ENCODE measurements at places on chromosomes 3 and 15.

DNA sequence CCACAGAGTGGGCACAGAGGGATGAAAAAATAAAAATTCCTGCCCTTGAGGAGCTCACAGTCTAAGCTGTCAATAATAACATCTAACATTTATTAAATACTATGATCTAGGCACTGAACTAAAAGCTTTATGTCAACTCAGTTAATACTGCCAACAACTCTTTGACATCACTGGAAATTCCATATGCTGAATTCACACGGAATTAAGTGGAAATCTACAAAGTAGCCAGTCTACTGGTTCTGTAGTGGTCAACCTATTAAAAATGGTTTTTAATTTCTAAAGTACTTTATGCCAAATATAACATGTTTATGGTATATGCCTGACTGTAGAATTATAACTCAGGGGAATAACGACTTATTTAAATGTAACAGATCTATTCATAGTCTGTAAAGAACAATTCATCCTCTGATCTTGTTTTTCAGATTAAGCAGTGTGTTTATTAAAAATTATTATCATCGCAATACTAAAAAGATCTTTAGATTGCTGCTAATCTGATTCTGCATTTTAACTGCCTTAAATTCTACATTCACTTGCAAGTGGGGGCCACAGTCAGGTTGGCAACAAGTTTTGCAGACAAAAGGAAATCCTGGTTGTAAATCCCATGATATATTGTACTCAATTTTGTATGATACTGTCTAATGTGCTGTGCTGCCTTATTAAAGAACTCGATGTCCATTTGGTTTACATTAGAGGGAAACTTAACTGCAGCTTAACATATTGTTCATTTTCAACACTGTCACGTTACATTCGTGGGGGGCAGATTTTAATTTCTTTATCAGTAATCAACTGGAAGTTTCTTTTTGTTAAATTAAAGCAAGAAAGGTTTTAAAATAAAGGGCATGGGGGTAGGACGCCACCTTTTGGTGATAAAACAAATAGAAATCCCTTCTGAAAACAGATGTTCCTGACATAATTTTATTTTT lies 2.6 kb upstream of the FOXP1 start:
- DNase-seq: no peak

DNA sequence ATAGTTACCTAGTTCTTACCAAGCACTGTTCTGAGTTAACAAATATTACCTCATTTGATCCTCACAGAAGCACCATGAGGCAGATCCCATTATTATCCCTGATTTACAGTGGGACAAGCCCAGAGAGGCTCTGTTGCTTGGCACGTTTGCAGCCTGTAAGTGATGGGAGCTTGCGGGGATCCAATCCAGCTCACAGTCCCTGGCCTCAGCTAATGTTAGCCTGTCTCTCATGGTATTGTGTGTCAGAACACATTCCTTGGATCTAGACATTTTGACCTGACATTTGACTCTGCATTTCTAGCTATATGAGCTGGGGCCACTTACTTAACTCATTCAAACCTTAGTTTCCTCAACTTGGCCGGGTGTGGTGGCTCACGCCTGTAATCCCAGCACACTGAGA lies 246.9 kb upstream of the LRTM1 start:
- DNase-seq: no peak

DNA sequence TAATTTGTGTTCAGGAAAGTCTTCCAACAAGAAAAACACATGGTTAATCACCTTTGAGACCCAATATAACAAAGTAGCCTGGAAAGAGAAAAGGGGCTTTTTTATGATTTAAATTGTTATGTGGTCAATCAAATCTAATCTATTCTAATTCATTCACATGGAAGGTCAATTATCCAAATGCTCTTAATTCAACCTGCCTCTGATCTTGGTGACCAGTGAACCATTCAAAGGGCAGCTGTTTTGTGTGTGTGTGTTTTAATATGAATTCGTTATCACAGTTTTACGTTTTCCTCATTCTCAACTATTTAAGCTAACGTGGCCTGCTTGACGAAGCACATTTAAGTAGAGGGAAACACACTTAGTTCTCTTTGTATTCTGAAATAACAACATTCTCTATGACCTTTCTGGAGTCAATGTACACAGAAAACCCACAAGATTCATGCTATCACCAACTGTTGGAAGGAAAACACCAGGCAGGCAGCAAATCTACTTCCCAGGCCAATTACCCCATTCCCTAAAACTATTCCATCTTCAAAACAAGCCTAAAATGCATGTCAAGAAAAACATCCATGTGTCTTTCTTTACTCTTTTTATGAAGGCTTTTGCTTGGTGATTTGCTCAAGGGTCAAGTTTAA lies 195.4 kb downstream of the SUCLG2 start:
- DNase-seq: no peak

DNA sequence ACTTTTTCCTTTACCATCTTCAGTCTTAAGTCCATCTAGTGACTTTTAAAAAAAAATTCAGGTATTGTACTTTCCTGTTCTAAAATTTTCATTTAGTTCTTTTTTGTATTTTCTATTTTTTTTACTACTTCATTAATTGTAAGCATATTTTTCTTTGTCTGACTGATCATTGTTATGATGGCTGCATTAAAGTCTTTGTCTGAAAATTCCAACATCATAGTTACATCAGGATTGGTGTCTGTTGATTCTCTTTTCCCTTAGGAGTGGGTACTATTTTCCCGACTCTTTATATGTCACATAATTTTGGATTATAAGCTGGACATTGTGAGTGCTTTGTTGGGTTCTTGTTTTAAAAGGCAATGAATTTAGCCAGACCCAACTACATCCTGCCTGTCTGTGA lies 34.9 kb upstream of the POLR2M start:
- no peak for DNase-seq

- DNase-seq: peak; percentile 36
Measured at GRCh38 chr15:41022487-41023090, 69.3 kb downstream of the CHAC1 start.

DNA sequence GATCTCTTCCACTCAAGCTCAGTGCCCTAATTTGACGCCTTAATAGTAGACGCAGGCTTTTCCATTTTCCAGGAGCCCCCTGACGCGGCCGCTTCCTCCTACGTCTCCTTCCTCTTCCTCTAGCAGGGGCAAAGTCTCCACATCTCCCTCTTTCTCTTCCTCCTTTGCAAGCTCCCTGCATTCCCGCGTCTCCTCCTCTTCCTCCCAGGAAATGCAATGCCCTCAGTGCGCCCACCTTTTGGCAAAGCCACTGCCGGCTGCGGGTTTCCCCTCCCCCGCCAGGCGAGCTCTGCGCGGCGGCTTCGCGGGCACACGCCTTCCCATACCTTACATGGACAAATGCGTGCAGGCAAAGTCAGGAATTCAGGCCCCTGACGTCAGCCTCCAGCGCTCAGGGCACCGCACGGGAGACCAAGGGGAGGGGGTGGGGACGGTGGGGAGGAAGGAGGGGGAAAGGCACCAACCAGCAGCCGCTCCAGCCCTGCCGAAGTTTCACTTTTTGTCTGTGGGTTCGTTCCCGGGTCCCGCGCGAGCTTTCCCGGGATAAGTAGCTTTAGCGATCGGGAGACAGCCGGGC lies 432 bp upstream of the LPP start:
- peak; percentile 88 for DNase-seq

DNA sequence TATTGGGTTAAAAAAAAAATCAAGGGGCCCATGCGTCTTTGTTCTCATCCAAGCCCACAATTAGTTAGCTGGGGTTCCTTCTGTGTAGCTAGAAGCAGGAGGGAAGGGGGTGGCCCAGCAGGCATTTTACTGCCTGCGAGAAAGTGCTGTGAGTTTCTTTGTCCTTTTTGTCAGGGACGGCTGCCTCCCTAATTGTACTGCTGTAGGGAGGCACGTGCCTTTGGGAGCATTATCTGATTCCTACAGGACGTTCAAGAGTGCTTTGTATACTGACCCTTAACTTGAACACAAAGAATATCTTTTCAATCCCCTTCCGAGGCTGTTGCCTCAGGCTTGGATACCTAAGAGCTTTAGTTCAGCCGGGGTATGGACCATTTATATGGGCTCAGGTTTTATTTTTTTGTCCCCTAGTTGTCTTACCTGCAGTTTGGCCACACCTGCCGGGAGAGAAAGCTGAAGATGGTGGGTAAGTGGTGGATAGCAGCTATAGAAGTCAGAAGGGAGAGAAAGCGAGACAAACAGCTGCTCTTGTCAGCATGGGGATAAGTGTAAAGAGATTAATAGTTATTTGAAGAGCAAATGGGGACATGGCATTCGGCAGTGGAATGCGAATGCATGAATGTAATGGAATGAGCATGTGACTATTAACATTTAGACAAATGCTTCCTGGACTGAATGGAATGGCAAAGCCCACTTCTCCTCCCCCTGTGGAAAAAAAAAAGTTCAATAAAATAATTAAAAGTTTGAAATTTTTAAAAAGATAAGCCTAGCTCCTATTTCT lies 175.2 kb downstream of the TP63 start:
- DNase-seq: no peak
